GM03348 (cell line): ENCODE measurements at places on chromosomes 12 and 14.

- no peak for DNase-seq
These were observed 19.0 kb upstream of the HNF1A start for GRCh38 chr12:120959111-120959878.

GRCh38 chr12:71625476-71625875 is 38.2 kb downstream of the ZFC3H1 start:
- no peak for DNase-seq

GRCh38 chr12:3355378-3355900 is 135.6 kb upstream of the PRMT8 start:
- DNase-seq, result no peak

DNA sequence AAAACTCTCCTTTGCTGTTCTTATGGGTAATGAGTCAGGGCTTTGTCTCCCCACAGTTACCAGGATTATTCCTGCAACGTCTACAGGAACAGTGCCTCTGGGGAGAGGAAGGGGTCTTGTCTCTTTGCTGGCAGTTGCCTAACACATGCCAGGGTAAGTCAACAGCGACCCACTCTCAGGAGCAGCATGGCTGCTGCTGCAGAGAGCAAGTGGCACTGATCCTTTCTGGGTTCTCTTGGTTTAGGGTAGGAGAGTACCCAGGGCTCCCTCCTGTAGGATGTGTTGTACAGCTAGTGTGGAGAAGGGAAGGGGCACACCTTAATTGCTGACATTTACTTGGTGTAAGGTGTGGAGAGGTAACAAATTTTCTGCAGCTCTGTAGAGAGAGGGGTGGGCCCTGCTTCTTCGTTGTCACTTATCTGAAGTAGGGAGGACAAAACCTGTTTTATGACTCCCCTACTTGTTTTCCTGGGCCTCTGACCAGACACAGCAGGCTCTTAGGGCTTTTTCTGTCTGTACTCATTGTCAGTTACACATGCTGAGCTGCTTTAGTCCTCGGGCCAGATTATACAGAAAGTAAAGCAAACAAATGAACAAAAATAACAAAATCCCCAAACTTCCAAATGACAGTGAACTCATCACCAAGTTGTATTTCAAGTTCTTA is 168.2 kb downstream of the ACSS3 start:
- DNase-seq, result no peak

DNA sequence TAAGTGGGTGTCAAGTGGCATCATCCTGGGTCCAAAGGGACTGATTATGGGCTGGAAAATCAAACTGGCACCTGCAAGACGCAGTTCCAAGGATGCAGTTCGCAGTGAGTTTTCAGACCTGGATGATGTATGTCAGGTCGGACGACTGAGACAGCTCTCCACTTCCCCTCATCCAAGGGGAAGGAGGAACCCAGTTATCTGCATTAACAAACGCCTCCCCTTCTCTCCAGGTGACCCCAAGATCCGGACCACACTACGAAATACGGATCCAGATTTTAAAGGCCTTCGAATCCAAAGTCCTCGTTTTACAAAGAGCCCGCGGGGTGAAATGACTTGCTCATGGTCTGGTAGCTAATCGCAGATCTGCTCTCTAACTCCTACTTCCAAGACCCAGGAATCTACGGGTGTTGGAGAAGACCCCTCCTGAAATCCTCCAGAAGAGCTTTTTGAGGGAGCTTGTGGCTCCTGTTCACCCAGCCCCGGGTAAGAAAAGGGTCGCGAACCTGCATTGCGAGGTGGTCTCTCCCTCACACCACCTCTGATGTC is 460 bp upstream of the SYNE2 start:
- DNase-seq, result no peak

- DNase-seq, result no peak
These were observed 7.0 kb downstream of the NIN start for GRCh38 chr14:50823762-50824636.

DNA sequence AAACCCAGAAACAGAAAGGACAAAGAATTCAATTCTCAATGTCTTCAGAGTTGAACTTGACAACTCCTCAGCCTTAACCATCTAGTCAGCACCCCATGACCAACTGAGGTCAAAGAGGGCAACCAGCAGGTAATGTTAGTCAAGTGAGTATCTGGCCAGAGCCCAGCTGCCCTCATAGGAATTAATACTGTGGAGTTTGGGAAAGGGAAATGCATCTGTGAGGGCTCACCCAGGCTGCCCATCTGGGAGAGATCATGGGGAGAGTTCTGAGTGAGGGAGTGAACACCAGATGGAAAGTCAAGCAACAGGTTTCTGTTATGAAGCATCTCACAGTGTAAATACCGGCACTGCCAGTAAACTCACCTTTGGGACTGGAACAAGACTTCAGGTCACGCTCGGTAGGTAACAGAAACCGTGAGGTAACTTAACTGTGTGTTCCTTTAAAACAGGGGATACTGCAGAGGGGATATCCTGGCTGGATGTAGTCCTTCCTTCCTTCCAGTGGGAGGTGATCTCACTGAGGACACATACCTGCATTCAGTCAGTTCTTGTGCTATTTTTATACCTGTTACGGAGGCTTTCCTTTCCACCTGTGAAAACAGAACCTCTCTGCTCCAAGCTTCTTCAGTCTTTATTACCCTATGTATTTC is 94.4 kb downstream of the DAD1 start:
- no peak for DNase-seq

- DNase-seq, result no peak
These were observed 6.8 kb upstream of the OTUB2 start for GRCh38 chr14:94019329-94019728.

DNA sequence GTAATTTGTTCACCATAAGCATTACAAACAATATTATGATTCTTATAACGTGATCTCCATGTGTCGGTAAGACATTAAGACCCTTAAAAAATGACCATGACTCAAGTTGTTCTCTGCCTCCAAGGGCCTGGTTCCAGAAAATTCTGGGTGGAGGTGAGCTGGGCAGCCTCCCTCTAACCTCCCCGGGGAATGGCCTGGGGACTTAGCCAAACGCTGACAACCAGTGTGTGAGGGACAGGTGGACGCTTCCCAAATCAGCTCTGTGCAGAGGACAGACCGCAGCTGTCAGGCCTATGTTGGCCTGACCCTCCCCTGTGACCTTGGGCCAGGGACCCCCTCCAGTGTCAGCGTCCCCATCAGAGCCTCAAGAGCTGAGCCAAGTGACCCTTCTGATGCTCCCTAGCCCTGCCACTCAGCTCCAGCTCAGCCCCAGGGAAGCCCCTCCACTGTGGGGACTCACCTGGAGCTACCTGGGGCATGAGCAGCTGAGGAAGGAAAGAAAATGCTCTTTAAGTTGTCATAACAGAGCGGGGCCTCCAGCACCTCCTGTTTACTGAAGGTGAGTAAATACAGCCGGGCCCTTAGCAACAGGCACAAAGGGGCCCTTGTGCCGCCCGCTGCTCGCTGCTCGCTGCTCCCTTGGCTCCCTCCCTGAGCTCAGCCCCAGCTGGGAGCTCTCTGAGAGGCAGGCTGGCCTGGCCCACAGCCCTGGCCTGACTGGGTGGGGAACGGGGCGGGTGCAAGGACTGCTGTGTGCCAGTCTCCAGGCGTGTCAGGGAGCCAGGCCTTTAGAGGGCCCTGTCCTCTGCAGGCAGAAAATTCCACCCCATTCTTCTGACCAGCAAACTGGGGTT is 116.6 kb downstream of the CALM1 start:
- peak; percentile 41 for DNase-seq

- no peak for DNase-seq
These were observed 39.8 kb upstream of the NUAK1 start for GRCh38 chr12:106178562-106178961.

DNA sequence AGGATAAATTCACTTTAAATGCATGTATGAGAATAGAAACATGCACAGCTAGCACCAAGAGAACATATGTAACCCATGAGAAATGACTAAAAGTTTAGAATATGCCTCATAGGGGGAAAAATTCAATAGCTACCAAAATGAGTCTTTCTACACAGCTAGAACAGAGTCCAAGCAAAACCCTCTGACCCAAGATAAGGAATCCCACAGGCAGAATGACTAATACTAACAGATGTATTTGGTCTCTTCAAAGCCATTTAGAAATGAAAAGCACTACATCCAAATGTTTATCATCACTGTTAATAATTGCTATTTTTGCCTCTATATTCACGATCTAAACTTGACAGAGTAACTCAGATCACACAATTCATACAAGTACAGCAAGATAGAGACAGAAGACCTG is 44.0 kb downstream of the KICS2 start:
- DNase-seq, result peak; percentile 68

- no peak for DNase-seq
These were observed 20.9 kb upstream of the CNIH1 start for GRCh38 chr14:54462048-54462447.

- DNase-seq, result peak; percentile 54
These were observed 4.2 kb downstream of the ARHGAP9 start for GRCh38 chr12:57475271-57476161.

DNA sequence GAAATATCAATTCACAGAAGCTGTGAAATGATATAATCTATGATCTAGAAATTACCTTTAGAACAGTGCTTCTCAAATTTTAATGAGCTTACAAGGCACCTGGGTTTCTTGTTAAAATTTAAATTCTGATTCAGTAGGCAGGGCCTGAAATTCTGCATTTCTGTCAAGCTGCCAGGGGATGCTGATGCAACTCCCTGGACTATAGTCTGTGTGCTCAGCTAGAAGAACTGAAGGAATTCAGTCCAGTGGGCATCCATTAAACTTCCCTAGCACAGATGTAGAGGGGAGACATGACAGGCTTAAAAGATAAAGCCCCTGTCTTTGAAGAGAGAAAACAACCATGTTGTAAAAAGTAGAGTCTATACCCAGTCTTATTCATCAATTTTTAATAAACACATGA is 441.8 kb downstream of the TMTC2 start:
- DNase-seq, result peak; percentile 13

GRCh38 chr14:39014460-39014859 is 88.6 kb downstream of the SEC23A start:
- DNase-seq, result no peak

DNA sequence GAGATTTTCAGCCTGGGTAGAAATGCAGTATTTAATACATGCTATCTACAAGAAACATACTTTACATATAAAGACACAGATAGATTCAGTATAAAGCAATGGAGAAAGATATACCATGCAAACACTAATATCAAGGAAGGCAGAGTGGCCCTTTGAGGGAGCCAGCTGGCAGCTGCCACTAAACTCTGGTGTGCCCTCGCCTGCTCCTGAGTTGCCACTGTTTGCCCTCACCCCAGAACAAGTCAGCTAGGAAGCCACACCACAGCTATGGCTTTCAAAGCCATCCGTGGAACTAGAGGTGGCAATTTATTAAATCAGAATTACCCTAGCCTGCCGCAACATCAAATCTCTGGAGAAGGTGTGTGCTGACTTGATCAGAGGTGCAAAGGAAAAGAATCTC is 18.3 kb downstream of the PXN start:
- DNase-seq, result no peak

- no peak for DNase-seq
These were observed 54.8 kb upstream of the PTHLH start for GRCh38 chr12:28027328-28027727.

DNA sequence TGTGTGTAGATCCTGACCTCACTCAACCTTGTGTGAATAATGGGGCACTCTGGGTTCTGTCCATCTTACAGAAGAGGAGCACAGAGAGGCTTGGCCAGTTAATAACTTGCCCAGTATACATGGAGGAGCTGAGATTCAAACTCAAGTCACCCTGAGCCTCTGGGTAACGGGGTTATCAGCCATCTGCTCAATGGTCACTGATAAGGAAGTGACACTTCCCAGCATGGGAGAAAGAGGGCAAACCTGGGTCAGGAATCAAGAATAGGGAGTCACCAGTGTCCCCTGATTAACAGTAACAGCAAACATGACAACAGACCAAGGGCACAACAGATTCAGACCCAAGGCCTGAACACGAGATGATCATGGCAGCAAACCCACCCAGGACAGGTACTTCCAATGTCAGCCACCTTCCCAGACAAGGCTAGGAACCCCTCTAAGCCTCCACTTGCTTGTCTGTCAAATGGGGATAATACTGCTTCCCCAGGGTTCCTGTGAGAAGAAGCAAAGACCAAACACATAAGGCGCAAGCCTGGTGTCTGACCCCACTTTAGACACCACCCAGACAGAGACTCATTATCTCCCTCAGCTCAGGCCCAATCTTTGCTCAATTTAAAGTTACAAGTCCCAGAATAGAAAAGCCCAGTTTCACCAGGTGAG is 3.6 kb downstream of the CCDC85C start:
- no peak for DNase-seq

DNA sequence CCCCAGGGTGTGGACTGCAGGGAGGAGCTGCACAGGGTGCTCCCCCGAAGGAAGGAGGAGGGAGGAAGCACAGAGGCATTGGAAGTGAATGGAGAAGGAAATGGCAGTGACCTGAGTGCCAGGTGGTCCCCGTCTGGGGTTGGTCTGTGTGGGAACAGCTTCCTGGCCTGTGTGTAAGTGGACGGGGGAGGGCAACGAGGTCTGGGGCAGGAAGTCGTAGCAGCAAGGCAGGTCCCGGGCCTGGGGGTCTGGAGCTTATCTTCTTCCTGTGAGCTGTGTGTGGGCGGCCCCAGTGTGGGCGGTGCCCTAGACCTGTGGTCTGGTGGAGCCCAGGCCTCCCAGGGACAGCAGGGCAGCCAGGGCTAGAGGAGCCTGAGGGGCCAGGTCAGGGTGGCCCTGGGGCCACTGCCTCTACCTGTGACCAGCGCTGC is 382.1 kb downstream of the TMEM121 start:
- no peak for DNase-seq

GRCh38 chr14:23520899-23521533 is 30.5 kb downstream of the ZFHX2 start:
- DNase-seq, result no peak

DNA sequence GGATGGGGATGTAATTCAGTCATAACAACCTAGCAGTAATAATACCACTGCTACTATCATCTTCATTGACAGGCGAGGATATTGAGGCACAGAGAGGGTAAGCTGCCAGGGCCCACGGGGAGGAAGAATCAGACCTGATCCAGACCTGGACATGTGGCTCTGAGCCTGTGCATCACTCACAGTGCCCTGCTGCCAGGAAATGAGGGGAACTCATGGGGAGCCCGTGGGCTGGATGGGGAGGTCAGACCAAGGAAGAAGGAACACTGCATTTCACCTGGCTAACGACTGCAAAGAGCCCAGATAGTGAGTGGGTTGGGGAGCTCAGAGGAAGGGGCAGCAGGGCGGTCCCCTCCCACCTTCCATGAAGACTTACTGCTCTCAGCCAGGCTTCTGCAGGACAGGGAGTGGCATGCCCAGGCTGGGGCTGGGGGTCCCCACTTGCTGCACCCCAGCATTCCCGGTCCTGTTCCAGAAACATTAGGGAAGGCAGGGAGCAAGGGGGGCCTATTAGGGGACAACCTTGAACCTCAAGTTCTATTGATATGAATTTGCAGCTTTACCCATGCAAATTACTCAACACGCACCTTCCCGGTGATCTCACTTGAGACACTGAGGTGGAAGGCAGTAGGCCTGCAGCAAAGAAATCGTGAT is 37.7 kb downstream of the CALM1 start:
- no peak for DNase-seq

GRCh38 chr12:13962699-13963098 is 18.7 kb downstream of the GRIN2B start:
- DNase-seq, result no peak

- no peak for DNase-seq
These were observed 3.7 kb downstream of the MYO1A start for GRCh38 chr12:57046086-57046791.

GRCh38 chr12:21774358-21775132 is at the start of gene KCNJ8:
Gene KCNJ8 (minus strand): TSS chr12:21774706. CDS start chr12:21773616, 1,090 bp downstream.
- peak; percentile 66 for DNase-seq

GRCh38 chr14:100062590-100062989 is 2.6 kb upstream of the EVL start:
- no peak for DNase-seq

- no peak for DNase-seq
These were observed 8.6 kb downstream of the TMEM179 start for GRCh38 chr14:104595911-104596450.

- DNase-seq, result no peak
These were observed 433.9 kb downstream of the PCNX1 start for GRCh38 chr14:71341156-71341555.
